Kidney epithelial cell (primary cell): ENCODE measurements at places on chromosomes 13 and 19.

GRCh38 chr19:8615813-8616596, 5.5 kb upstream of the ADAMTS10 start:
- DNase-seq = no peak

GRCh38 chr13:95642028-95642621, 2.4 kb downstream of the DZIP1 start:
- DNase-seq = no peak

DNA sequence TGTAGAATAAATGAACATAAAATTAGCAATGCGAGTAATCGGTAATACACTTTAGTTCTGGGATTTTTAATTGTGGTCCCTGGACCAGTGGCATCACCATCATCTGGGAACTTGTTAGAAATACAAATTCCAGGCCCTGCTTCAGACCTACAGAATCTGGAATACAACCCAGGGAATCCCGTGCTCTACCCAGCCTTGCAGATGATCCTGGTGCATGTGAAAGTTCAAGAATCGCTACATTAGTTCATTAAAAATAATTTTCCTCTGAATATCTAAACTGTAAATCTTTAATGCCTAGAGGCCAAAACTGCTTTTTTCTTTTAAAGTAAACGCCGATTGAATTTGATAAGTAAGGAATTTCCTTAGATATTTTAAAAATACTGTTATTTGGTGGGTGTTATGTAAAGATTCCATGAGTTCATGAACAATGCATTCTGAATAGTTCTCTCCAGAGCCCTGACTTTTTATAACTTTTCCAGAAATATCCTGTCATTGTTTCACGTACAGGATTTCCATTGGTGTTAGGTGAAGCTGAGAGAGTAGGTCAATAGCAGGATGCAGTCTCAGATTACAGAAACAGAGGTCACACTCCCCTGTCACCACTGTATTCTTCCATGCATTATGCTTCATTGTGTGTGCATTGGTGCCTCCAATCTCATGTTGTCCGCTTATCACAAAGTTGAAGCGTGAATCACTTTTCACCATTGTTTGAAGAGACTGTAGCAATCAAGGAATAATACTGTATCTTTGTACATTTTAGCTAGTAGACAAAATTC, 596.5 kb upstream of the KLF12 start:
- DNase-seq = no peak

GRCh38 chr13:58018865-58019264, 387.3 kb downstream of the PCDH17 start:
- no peak for DNase-seq

DNA sequence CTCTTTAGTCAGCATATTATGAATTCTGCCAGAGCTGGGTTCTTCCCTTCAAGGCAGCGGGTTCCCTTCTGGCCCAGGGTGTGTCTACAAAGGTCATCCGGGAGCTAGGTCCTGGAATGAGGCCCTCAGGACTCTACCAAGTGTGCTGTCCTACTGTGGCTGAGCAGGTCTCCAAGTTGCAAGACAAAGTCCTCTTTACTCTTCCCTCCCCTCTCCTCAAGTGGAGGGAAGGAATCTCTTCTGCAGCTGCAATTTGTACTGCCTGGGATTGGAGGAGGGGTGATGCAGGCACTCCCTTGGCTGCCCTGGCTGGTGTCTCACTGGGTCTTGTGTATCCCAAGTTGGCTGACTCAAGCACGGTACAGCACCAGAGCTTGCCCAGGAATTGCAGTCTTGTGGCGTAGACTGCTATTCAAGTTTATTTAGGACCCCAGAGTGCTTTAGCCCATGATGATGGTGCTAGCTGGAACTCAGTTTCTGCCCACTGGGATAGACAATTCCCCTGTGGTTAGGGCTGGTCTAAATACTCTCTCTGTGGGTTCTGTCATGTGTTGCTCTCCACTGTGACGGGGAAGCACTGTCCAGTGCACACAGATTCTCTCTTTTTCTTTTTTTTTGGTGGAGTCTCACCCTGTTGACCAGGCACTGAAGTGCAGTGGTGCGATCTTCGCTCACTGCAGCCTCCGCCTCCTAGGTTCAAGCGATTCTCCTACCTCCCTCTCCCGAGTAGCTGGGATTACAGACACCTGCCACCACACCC, 28.5 kb downstream of the RFC3 start:
- DNase-seq = no peak

DNA sequence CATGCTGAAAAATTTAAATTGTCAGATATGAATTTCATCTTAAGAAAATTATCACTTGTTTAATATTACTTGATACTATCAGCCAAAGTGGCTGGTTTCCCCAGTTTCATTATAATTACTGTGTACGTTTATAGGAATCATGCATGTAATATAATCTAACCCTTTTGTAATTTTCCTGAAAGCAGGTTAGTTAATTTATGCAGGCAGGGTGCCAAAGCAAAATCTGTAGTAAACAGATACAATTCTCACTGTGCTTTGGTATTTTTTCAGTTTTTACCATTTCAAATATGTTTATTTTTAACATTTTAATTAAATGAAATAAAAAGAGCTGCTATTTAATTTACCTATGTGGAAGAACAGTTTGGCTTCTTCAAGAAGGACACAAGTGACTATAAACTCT, 1227.5 kb upstream of the MIR17HG start:
- DNase-seq = no peak

DNA sequence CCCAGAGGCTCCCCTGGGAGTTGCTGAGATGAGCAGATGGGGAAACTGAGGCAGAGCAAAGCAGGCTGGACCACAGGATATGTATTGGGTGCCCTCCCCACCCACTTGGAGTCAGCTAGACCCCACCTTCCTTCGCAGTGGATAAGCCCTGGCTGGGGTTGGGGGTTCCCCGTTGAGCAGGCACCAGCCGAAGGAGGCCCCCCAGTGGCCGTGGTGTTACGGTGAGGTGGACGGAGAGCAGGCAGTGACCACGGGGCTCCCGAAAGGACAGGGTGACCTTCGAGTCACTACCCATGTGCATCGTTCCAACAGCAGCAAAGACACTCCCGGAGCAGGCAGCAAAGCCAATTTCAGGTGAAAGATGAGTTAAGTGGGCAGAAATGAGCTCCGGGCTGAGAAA, 62.4 kb upstream of the ADGRE5 start:
- DNase-seq = no peak

GRCh38 chr13:44237276-44237767, 136.3 kb upstream of the SERP2 start:
- DNase-seq = peak; percentile 63

- DNase-seq = no peak
Measured at GRCh38 chr19:30999726-31000125, 349.5 kb downstream of the TSHZ3 start.

DNA sequence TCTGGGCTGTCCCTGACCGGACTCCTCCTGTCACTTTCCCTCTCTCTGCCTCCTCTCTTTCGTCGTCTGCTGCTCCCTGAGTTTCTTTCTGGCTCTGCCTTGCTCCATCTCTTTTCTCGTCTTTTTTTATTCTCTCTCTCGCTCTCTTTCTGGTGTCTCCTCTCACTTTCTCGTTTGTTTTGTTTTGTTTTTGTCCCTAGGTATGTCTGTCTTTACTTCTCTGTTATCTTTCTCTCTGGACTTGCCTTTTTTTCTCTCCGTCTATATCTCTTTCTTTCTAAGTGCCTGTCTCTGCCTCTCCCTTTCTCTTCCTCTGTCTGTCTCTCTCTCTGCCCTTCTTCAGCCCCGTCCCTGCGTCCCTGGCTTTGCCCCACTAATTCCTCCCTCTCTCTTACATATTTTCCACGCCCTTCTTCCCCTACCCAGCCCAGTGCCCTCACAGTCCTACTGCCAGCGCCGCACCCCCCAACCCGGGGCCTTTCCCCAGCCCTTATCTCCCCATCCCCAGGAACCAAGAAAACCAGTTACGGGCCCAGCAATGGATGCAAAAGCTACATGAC, 48.1 kb upstream of the SHKBP1 start:
- DNase-seq = no peak

- DNase-seq = no peak
Measured at GRCh38 chr19:31258211-31259052, 90.8 kb downstream of the TSHZ3 start.

DNA sequence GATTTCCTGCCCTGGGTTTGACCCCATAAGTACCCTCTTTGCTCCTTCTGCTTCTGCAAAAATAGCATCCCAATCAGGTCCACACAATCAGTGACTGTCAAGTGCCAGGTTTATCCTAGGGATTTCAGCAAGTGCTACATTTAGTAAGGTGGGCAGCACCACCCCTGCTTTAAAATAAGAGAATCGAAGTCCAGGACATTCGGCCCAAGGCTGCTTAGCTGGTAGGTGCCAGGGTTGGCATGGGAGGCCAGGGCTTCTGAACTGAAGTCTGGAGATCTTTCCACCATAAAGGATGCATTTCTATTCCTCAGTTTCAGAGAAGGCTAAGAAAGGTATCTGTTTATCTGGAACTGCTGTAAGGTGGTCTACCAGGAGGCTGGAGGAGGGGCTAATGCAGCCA, 408.3 kb downstream of the ZNF536 start:
- no peak for DNase-seq
